Substantia nigra (tissue), 51 donors: ENCODE measurements at places on chromosomes 4 and X.

GRCh38 chrX:18647621-18648020 is 24.3 kb downstream of the RS1 start:
- no peak for DNase-seq

GRCh38 chr4:22787753-22788375 is 95.1 kb downstream of the GBA3 start:
- no peak for DNase-seq

GRCh38 chr4:71524756-71525155 is 185.9 kb downstream of the SLC4A4 start:
- DNase-seq = no peak

DNA sequence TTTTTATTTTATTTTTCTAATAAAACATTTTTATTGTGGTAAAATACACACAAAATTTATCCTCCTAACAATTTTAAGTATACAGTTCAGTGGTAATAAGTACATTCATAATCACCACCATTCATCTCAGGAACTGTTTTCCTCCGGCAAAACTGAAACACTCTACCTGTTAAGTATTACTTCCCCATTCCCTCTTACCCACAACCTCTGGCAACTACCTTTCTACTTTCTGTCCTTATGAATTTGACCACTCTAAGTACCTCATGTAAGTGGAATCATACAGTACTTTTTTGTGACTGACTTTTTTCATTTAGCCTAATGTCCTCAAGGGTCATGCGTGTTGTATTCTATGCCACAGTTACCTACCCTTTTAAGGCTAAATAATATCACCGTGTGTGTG is 21.1 kb upstream of the HSFX4 start:
- no peak for DNase-seq

GRCh38 chr4:40247350-40247749 is 50.5 kb downstream of the RHOH start:
- no peak for DNase-seq

GRCh38 chrX:65874110-65874509 is 165.8 kb downstream of the VSIG4 start:
- no peak for DNase-seq

- no peak for DNase-seq
Observed at GRCh38 chr4:2981256-2981819, 18.0 kb downstream of the GRK4 start.
